Myometrial cell (primary cell): ENCODE measurements at places on chromosomes 5 and 9. TPM values are rescaled to one million over a fixed set of nuclear protein-coding genes. Genes with fewer than 3 reads are reported as not detected.

MEGF9 gene
- 3.0 and 4.9 TPM in 2 replicates for total RNA-seq

STING1 gene
- total RNA-seq: 43.0 and 48.2 TPM in 2 replicates

DBH gene
- not detected in 2 replicates for total RNA-seq

LCN9 gene
- not detected in 2 replicates for total RNA-seq

PCDHGA6 gene
- total RNA-seq: 0.86 and 1.4 TPM in 2 replicates

SH3RF2 gene
- total RNA-seq: 0.53 TPM in 1 of 2 replicates, not detected in the other

TMEM8B gene
- total RNA-seq: 3.2 and 5.7 TPM in 2 replicates

SHISAL2B gene
- not detected in 2 replicates for total RNA-seq

GNA14 gene
- total RNA-seq: not detected in 2 replicates

PCDHGC3 gene
- 38.6 TPM in 2 replicates for total RNA-seq

PCSK1 gene
- under 0.01 and 0.58 TPM in 2 replicates for total RNA-seq

CEL gene
- under 0.01 TPM in 2 replicates for total RNA-seq

SLC36A3 gene
- not detected in 2 replicates for total RNA-seq

CCNJL gene
- total RNA-seq: not detected in 2 replicates

ABO gene
- total RNA-seq: not detected in 2 replicates

GABRA6 gene
- not detected in 2 replicates for total RNA-seq

GOLPH3 gene
- total RNA-seq: 81.3 and 90.4 TPM in 2 replicates

NME5 gene
- 0.86 and 2.5 TPM in 2 replicates for total RNA-seq

GRM6 gene
- total RNA-seq: not detected in 2 replicates

SGCD gene
- total RNA-seq: 0.18 and 0.29 TPM in 2 replicates

TAF11L10 gene
- total RNA-seq: not detected in 2 replicates

CCDC112 gene
- 3.2 and 6.0 TPM in 2 replicates for total RNA-seq

ADAMTS6 gene
- total RNA-seq: 17.3 and 28.2 TPM in 2 replicates

LRRC19 gene
- total RNA-seq: not detected in 2 replicates

CER1 gene
- not detected in 2 replicates for total RNA-seq

IL4 gene
- not detected in 2 replicates for total RNA-seq

ADAMTS16 gene
- total RNA-seq: 0.35 TPM in 1 of 2 replicates, not detected in the other

FABP6 gene
- not detected in 2 replicates for total RNA-seq

TRPM6 gene
- under 0.01 TPM in 1 of 2 replicates, not detected in the other for total RNA-seq

QRFP gene
- not detected in 2 replicates for total RNA-seq

PCDHB4 gene
- total RNA-seq: not detected in 2 replicates

CCDC171 gene
- 1.4 and 2.1 TPM in 2 replicates for total RNA-seq

CYLC2 gene
- not detected in 2 replicates for total RNA-seq

PPP2R2B gene
- 0.29 TPM in 1 of 2 replicates, not detected in the other for total RNA-seq

SHOC1 gene
- under 0.01 TPM in 2 replicates for total RNA-seq

CTSV gene
- total RNA-seq: 0.86 and 1.2 TPM in 2 replicates

ALDH1A1 gene
- 679 and 736 TPM in 2 replicates for total RNA-seq

ATOSB gene
- total RNA-seq: 15.8 and 19.6 TPM in 2 replicates

C8G gene
- total RNA-seq: not detected in 2 replicates

TCF7 gene
- total RNA-seq: 2.6 and 3.0 TPM in 2 replicates

CMYA5 gene
- total RNA-seq: 0.58 and 0.89 TPM in 2 replicates

POC5 gene
- 7.8 and 10.6 TPM in 2 replicates for total RNA-seq

ANKRD31 gene
- total RNA-seq: under 0.01 TPM in 1 of 2 replicates, not detected in the other

FNBP1 gene
- 11.2 and 16.7 TPM in 2 replicates for total RNA-seq

AIF1L gene
- total RNA-seq: not detected in 2 replicates

CDHR2 gene
- not detected in 2 replicates for total RNA-seq

HAVCR2 gene
- total RNA-seq: not detected in 2 replicates

FBXW5 gene
- total RNA-seq: 150 and 202 TPM in 2 replicates

PTPA gene
- 225 and 240 TPM in 2 replicates for total RNA-seq

WNT8A gene
- total RNA-seq: not detected in 2 replicates

TMEM215 gene
- total RNA-seq: not detected in 2 replicates

SLC6A7 gene
- not detected in 2 replicates for total RNA-seq

CDH18 gene
- total RNA-seq: not detected in 2 replicates

GOLM1 gene
- total RNA-seq: 64.0 and 70.0 TPM in 2 replicates

DAB2IP gene
- total RNA-seq: 10.7 and 11.2 TPM in 2 replicates

SPATA31C1 gene
- total RNA-seq: not detected in 2 replicates
